ENCODE measurements at places on chromosomes 13 and 19. TPM values are rescaled to one million over a fixed set of nuclear protein-coding genes. Genes with fewer than 3 reads are reported as not detected.
A peak's percentile ranks its signal among the peaks of the same experiment; 100 is the strongest.

DNA sequence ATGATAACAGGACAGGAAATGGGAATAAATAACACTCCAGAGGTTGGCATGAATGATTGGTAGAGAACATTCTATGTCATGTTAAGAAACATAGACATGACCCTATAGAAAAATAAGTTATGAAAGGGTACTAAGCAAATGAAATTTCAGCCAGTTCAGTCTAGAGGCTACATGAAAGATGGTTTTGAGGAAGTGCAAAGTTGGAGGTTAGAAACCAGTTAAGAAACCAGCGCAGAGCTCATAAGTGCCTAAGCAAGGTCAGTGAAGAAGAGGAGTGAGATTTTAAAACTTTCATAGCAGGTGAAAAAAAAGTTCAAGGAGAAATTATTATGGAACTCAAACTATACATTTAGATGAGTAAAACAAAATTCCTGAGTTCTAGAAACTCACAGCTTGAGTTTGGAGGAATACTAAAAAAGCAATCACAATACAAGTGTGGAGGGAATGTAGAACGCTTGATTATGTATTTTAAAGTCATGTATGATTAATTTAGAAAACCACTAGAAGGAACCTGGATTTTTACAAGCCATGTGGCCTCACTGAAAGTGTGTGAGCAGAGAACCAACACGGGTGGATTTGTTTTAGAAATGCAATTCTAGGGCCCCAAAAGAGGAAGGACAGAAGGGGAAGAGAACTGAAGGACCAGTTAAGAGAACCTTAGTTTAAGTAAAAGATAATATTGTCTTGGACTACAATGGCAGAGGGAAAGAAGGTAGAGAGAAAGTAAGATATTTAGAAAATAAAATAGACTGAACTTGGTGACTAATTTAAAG is 162.4 kb downstream of the PCDH20 start:
- H3K4me3 ChIP-seq: no peak overlapping the region
- no peaks in the 10 kb centered on the region for H3K27me3 ChIP-seq
- H3K27ac ChIP-seq: no peak overlapping the region
- no peak for DNase-seq
- no peaks in the 10 kb centered on the region for H3K4me1 ChIP-seq
- H3K36me3 ChIP-seq: no peaks in the 10 kb centered on the region

DNA sequence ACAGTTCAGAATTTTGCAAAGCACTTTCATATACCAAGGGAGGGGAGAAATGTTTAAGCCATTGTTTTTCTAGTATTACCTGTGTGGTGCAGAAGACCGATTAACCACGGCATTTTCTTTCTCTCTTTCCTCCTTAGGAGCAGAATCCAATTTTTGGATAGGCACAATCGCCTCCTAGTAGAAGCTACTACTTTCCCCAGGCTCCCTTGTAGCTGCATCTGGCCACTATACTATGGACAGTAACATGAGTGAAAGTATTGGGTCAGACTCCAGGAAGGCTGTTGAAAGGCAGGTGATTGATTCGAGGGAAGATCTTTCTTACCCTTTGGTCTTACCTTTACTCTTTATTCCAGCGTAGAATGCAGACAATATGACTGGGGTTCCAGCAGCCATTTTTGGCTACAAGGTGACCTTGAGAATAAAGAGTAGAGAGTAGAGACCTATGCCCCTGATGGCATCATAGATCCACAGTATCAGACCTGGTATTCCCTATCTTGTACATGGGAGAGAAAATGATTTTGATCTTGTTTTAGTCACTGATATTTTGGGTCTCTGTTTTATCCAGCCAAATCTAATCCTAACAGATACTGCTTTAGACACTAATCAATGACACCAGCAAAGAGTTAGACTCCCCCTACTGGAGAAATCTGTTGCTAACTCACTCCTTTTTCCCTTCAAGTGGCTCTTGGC is 77.0 kb downstream of the LRRC63 start:
- H3K4me3 ChIP-seq: no peak overlapping the region
- H3K36me3 ChIP-seq: no peaks in the 10 kb centered on the region
- H3K27ac ChIP-seq: no peak overlapping the region
- no peaks in the 10 kb centered on the region for H3K27me3 ChIP-seq

- H3K27me3 ChIP-seq: no peaks in the 10 kb centered on the region
- no peak overlapping the region for H3K4me3 ChIP-seq
- DNase-seq: no peak
- H3K4me1 ChIP-seq: no peaks in the 10 kb centered on the region
These were observed 633.9 kb upstream of the MIR17HG start for GRCh38 chr13:90713441-90714133.

- no peaks in the 10 kb centered on the region for H3K36me3 ChIP-seq
- H3K27ac ChIP-seq: no peak overlapping the region
- no peak for DNase-seq
- H3K4me3 ChIP-seq: no peak overlapping the region
These were observed 3.0 kb downstream of the TTYH1 start for GRCh38 chr19:54418030-54418929.

- no peaks in the 10 kb centered on the region for H3K4me1 ChIP-seq
- no peak for DNase-seq
- no peaks in the 10 kb centered on the region for H3K27me3 ChIP-seq
- H3K27ac ChIP-seq: no peak overlapping the region
These were observed 1661.6 kb downstream of the SLITRK1 start for GRCh38 chr13:82220641-82221040.

DNA sequence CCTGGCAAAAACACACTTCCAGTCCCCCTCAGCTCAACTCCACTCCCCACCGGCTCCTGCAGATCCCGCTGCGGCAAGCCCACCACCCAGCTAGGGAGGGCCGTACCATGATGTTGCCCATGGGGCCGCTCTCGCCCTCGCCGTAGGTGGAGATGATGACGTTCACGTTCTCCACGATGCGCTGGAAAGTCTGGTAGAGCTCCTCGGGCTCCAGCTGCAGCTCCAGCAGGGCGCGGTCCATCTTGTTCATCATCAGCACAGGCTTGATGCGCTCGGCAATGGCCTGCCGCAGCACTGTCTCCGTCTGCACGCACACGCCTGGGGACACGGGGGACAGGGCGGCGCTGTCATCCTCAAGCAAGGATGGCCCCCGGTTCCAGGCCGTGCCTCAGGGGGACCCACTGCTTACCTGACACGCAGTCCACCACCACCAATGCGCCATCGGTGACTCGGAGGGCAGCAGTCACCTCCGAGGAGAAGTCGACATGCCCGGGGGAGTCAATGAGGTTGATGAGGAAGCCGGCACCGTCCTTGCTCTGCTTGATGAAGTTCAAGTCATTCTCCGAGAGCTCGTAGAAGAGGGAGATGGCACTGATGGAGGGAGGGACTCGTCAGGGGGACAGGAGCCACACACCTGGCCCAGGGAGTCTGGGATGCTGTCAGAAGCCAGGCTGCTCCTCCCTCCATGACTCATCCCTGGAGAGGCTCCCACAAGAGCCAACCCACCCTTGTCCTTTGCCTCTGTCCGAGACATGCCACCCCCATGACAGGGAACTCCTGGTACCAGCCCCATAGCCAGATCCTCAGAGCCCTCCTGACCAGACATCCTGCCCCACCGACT is 2.3 kb downstream of the EEF2 start:
- peaks cover 53% of the 10 kb centered on the region for H3K36me3 ChIP-seq
- peaks cover 71% of the 10 kb centered on the region for H3K4me1 ChIP-seq
- H3K4me3 ChIP-seq: no peak overlapping the region
- DNase-seq: no peak
- H3K27me3 ChIP-seq: no peaks in the 10 kb centered on the region

GRCh38 chr13:113959198-113959597 is 14.7 kb downstream of the C13orf46 start:
- no peak overlapping the region for H3K27ac ChIP-seq
- no peak overlapping the region for H3K4me3 ChIP-seq
- H3K4me1 ChIP-seq: no peaks in the 10 kb centered on the region
- DNase-seq: no peak
- peaks cover 23% of the 10 kb centered on the region for H3K36me3 ChIP-seq

- DNase-seq: no peak
- peaks cover 2% of the 10 kb centered on the region for H3K27me3 ChIP-seq
- no peaks in the 10 kb centered on the region for H3K4me1 ChIP-seq
These were observed 8.9 kb downstream of the HAS1 start for GRCh38 chr19:51714848-51715247.

- H3K4me3 ChIP-seq: no peak overlapping the region
- H3K27ac ChIP-seq: no peak overlapping the region
- H3K36me3 ChIP-seq: no peaks in the 10 kb centered on the region
- H3K27me3 ChIP-seq: no peaks in the 10 kb centered on the region
These were observed 633.1 kb downstream of the EFNB2 start for GRCh38 chr13:105902396-105902795.

DNA sequence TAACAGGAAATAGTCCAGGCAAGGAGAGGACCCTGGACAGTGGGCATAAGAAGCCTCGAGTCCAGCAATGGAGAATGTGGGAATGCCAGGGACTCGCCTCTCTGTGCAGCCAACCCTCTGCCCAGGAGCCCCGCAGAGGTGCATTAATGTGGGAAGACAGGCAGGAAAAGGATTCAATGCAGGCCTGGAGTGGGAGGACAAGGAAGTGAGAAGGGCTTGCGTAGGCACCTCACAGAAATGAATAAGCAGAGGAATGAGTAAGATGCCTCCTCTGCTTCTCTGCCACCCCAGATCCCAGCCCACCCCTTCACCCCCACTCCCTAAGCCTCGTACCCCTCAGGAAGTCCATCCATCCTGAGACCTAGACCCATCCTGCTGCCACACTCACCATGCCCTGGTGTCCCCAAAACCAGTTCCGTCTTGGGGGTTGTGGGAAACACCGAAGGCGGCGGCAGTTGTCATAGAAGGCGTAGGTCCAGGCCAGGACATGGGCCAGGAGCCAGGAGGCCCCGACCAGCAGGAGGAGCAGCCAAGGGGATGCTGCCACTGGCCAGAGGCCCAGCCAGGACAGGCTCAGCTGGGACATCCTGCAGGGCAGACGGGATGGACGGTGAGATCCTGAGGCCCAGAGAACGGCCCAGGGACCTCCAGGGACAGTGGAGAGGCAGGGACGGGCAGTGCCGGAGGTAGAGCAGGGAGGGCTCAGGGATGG is 692 bp downstream of the CYP4F2 start:
- H3K4me3 ChIP-seq: no peak overlapping the region
- no peak overlapping the region for H3K27ac ChIP-seq
- no peak for DNase-seq
- peaks cover 2% of the 10 kb centered on the region for H3K4me1 ChIP-seq

DNA sequence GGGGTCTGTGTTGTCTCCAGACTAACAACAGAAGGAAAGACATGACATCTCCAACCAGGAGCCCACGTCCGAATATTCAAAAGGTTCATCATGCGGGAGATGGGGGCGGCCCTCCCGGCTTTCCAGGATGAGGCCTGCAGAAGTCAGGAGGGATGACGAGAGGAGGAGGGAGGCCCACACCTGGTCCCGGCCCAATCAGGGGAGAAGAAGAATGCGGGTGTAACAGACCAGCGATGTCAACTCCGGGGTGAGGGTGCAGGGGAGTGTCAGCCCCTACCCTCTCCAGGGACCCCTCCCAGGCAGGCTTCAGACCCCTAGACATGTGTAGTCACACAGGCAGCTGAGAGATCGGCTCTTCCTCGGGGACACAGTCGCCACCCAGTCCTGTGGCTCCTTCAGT is 275.3 kb upstream of the ZNF507 start:
- no peaks in the 10 kb centered on the region for H3K4me1 ChIP-seq
- DNase-seq: no peak
- no peaks in the 10 kb centered on the region for H3K36me3 ChIP-seq
- H3K4me3 ChIP-seq: no peak overlapping the region
- no peaks in the 10 kb centered on the region for H3K27me3 ChIP-seq
- no peak overlapping the region for H3K27ac ChIP-seq

GRCh38 chr13:89951341-89951740 is 1396.1 kb upstream of the MIR17HG start:
- no peak for DNase-seq
- no peaks in the 10 kb centered on the region for H3K27me3 ChIP-seq
- H3K4me3 ChIP-seq: no peak overlapping the region
- H3K36me3 ChIP-seq: no peaks in the 10 kb centered on the region
- no peaks in the 10 kb centered on the region for H3K4me1 ChIP-seq

DNA sequence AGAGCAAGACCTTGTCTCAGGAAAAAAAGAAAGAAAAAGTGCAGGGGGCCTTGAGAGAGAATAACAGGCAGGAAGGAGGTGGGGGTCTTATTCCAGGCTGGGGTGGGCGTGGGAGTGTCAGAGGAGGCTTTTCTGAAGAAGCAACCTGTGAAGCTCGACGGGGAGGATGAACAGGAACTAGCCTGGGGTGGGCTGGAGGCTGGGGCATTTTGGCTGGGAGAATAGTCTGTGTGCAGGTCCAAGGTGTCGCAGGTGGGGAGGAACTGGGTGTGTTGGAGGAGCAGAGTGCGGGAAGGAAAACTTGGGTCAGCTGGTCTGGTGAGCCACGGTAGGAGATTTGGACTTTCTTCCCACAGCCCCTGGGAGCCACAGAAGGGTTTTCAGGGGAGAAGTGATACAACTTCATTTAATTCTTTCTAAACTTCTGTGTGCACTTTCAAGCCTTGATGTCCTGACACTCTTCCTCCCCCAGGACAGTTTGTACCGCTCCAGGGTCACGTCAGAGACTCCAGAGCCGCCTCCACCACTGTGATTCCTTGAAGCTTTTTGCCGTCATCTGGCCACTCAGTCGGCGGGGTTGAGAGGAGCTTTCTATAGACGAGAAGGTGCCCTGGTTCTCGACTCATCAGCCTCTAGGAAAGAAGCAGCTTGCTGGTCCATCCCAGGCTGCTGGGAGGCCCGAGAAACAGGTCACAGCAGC is 138.7 kb downstream of the SIPA1L3 start:
- no peak overlapping the region for H3K27ac ChIP-seq
- H3K4me1 ChIP-seq: peaks cover 24% of the 10 kb centered on the region
- H3K4me3 ChIP-seq: no peak overlapping the region
- DNase-seq: no peak

DNA sequence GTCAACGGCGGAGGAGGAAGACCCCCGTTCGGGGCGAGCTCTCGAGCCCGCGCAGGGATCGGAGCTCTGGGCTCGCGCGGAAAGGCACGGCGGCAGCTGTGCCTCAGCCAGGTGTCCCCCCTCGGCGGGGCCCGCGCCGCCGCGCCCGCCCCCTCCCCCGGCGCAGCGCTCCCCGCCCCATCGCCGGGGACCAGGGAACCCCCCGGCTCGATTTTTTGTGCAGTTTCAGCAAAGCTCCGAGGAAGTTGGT is 110.0 kb downstream of the KCNRG start:
- H3K27ac ChIP-seq: peak overlapping the region; percentile 96
- peaks cover 3% of the 10 kb centered on the region for H3K36me3 ChIP-seq
- H3K4me1 ChIP-seq: peaks cover 32% of the 10 kb centered on the region
- H3K27me3 ChIP-seq: peaks cover 37% of the 10 kb centered on the region

GRCh38 chr19:4516939-4517300 is 1.4 kb downstream of the PLIN4 start:
- no peaks in the 10 kb centered on the region for H3K4me1 ChIP-seq
- H3K4me3 ChIP-seq: no peak overlapping the region
- no peaks in the 10 kb centered on the region for H3K36me3 ChIP-seq
- no peak overlapping the region for H3K27ac ChIP-seq

Gene ZNF844
- total RNA-seq: 13.6 TPM

Gene ZNF576
- total RNA-seq: 18.5 TPM

Gene KLK14
- total RNA-seq: 0.42 TPM

Gene GPALPP1
- 28.0 TPM for total RNA-seq

Gene LRRC8E
- not detected for total RNA-seq

Gene ATXN8OS
- not detected for total RNA-seq

Gene ERICH6B
- total RNA-seq: not detected

Gene CPB2
- 0.13 TPM for total RNA-seq

Gene HNRNPA1L2
- 15.9 TPM for total RNA-seq

Measured in T-cell (primary cell).